ENCODE measurements at places on chromosomes 2 and 18.

DNA sequence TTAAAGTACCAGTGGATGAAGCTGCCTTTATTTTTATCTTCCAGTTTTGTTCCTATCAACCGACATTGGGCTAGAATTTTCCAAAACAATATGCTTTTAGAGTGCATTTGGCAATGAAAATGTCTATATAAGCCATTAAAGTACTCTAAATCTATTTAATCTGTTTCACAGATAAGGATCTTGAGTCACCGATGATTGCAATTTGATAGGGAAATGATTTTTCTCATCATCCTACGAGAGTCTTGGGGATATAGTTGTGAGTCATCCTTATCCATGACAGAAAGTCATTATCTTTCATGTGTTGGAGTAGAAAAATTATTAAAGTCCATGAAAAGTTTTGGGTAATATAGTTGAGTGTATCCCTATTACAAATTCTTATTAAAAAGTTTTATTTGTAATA is 26.1 kb downstream of the SLC39A10 start:
- DNase-seq: no peak

DNA sequence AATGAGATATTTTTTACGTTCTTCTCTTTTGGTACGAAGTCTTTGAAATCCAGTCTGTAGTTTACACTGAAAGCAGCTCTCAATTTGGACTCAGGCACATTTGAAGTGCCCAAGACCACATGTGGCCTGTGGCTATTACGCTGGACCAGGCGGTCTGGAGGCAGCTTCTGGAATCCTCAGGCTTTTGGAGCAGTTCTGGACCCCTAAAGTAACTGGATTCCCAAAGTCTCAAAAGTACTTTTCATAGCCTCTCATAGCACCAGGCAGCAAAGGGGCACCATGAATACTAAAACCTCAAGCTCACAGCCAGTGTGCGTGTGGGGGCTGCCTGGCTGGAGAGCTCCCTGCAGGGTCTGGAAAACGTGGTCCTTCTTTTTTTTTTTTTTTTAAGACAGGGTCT is 119.0 kb downstream of the SMAD7 start:
- no peak for DNase-seq

DNA sequence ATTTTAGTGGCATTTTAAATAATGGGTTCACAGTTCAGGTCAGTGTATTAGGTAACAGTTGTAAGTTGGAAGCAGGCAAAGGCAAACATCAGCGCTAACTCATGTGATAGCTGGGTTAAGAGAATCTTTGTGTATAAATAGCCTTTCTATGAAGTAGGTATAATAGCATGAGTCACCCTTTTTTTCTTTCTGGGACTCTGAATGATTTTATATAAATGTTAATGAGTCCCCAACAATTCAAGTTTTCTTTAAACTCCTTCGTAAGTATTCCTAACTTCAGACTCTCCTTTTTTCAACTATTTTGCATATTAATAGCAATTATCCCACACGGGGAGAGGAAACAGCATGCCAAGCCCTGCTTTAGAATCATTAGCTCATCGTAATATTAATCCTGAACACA is 384.3 kb downstream of the PIK3C3 start:
- DNase-seq: no peak

GRCh38 chr18:30709595-30709994 is 332.9 kb downstream of the DSC3 start:
- no peak for DNase-seq

DNA sequence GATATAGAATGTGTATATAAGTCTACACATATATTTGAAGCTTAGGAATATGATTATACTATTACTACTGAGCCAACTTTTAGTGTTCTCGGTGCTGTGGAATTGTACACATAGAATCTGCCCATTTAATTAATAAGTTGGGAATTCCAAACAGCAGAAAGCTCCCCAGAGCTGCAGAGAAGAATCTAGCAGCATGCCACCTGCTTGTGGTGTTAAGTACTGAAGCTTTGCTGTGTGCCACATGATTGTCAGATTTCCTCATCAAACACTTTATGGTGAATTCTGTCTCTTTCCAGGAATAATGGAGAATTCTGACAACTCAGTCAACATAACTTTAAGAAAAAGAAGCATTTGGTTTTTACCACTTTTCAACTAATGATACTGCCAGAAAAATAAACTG is 117.8 kb downstream of the WDSUB1 start:
- no peak for DNase-seq

GRCh38 chr18:36519358-36519757 is 221.8 kb downstream of the FHOD3 start:
- DNase-seq: no peak

DNA sequence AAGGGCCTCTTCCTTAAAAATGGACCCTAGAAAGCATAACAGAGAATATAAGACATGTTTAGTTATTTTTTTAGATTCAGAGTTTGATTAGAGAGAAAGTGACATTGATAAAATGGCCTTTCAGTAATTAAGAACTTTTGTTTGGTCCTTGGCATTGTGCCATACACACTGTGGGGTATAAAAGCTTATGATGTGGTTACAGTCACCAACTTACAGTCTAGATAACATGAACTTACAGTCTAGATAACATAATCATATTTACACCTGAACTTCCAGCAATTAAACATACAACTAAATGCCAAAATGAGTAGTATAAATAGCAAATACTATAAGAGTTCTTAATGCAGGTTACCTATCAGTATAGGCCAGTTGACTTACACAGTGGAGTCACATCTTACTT is 25.6 kb upstream of the EFEMP1 start:
- DNase-seq: no peak

DNA sequence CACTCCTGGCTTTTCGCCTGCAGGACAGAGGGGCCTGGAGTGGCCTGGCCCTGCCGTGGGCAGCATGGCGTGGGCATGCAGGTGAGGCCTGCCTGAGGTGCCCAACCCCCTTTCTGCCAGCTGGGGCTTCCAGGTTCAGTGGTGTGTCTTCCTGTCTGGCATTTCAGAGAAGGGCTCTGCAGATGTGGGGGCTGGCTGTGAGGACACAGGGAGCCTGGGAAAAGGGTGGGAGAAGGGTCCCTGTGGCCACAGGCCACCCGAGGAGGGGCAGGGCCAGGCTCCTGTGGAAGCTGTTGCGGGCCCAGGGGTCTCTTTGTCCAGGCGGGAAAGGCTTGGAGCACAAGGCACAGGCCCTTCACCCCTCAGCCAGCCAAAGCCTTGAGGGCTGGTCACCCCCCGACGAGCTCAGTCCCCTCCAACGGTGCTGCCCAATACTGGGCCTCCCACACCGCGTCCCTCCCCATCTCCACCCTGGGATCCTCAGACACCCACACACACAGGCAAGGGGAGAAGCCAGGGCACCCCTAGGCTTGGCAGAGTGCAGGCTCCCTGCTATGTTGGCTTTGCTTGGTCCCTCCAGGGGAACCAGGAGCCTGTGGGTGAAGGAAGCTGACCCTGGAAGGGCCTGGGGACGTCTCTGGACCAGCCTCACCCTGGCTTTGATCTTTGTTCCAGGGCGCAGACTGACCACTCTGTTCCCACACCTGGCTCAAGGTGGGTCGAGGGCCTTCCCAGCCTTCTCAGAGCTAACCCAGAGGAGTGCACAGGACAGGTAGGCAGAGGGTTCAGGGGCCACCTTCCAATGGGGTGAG is 3.7 kb upstream of the AQP12A start:
- no peak for DNase-seq

- DNase-seq: no peak
Observed at GRCh38 chr18:14919666-14920065, 171.7 kb downstream of the ANKRD30B start.

GRCh38 chr2:187078297-187078696 is 229.3 kb upstream of the ZSWIM2 start:
- no peak for DNase-seq

DNA sequence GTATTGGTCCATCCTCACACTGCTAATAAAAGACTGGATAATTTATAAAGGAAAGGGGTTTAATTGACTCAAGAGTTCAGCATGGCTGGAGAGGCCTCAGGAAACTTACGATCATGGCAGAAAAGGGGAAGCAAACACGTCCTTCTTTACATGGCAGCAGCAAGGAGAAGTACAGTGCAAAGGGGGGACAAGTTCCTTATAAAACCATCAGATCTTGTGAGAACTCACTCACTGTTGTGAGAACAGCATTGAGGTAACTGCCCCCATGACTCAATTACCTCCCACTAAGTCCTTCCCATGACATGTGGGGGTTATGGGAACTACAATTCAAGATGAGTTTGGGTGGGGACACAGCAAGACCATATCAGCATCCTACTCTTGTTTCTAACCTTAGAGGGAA is 37.0 kb downstream of the SP100 start:
- DNase-seq: no peak

GRCh38 chr18:79393181-79393634 is 2.5 kb upstream of the NFATC1 start:
- DNase-seq: no peak

DNA sequence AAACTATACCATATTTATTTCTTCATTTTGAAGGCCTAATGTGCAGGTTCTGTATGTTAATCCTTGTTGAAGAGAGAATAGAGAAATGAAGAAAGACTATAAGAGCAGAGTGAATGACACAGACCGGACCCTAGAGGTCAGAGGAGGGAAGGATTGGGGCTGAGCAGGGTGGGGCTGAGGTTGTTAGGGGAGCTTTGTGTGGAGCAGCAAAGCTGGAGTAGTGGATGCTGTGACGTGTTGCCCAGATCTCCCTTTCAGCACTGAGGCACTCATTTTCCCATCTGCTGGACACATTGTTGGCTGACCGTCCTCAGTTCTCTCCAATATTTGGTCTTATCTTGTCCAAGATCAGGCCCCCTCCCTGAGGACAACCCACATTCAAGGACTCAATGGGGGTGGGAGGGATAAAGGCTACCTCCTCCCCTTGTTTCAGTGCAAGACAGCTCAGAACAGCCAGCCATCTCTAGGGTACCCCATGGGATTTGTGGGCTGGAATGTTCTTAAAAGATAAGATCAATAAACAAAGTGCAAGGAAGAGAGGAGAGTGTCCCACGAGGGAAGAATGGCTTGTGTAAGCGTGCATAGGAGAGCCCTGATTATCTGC is 143.6 kb downstream of the TDRD15 start:
- DNase-seq: no peak

DNA sequence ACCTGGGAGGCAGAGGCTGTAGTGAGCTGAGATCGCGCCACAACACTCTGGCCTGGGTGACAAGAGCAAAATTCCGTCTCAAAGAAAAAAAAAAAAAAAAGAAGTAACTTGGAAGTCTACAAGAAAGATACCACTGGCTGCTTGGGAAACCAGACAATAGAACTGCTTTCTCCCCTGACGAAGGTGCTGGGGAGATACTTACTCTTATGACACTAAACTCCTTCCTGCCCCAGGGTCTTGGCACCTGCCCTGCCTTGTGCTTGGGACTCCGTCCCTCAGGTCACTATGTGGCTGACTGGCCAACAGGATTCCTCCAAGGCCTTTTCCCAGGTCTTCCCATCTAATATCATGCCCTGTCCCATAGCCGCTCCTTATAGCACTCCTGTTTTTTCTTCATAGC is 30.7 kb downstream of the INPP5D start:
- no peak for DNase-seq

DNA sequence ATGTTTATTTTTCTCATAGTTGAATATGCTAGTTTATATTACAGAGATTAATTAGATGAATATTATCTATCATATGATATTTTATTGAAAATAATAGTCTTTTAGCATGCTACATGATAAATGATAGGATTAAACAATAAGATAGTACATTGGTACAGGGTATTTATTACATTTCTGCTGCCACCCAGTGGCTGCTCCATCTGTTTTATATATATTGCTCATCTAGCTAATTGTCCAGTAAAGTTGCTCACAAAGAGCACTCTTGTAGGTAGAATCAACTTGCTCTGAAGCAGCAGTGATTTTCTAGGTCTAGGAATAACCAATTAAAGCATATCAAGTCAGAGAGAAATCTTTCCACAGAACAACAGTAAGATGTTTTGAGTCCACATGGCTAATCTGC is 183.3 kb downstream of the ASXL3 start:
- no peak for DNase-seq

DNA sequence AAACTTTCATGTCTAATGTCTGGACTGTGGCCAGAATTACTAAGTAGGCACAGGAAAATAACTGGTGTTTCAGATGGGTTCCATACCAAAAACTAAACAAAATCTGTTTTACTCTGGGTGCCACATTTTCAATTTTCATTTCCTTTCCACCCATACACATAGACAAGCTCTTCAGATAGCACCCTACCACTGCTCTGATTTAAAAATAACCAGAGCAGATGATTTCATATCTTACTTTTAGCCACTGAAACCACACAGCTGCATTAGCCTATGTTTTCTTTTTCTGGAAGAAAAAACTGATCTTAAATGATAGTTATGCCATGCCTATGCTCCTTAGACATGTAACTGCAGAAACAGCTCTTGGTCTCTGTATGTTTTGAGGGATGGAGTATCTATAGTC is 647.6 kb downstream of the CPS1 start:
- peak; percentile 20 for DNase-seq

Measured in GM06990 (cell line).